Suprapubic skin (tissue), 4 donors: ENCODE measurements at places on chromosomes 6 and 20. TPM values are rescaled to one million over a fixed set of nuclear protein-coding genes. Genes with fewer than 3 reads are reported as not detected.

GRCh38 chr6:150334790-150335783 lies 33.7 kb upstream of the IYD start:
- DNase-seq, result no peak

DNA sequence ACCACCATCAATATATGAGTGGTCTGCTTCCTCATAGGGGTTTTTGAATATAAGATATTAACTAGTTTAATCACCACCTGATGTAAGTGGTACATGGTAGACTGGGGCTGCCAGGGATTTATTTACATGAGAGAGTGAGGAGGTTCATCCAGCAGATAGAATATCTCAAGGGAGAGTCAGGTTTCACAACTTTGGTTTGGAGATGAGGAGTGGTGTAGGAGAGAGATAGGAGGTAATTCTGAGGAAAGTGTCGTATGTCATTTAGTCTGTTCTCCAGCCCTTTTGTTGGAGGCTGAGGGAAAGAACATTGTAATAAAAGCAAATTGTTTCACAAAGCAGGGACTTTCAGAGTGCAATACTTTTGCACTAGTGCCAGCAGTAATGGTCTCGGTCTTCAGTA lies 16.8 kb downstream of the L3MBTL3 start:
- no peak for DNase-seq

DNA sequence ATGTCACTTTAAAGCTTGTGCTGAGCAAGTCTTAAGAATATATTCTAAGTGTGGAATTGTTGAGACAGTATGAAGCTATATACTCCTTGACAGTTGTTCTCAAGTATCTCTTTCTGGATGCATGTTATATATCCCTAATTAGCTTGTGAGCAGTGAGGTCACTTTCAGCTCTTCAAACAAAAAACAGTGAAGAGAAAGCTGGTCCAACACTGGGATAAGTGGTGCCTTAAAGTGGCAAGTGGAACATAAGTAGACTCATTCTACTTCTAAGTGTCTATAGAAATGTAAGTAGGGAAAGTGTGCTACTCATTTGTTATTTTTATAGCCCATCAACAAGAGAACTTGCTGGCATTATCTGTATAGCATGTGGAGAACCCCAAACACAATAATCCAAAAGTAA lies 133.1 kb upstream of the BACH2 start:
- no peak for DNase-seq

GRCh38 chr6:129903082-129903481 lies 42.0 kb upstream of the TMEM244 start:
- no peak for DNase-seq

DNA sequence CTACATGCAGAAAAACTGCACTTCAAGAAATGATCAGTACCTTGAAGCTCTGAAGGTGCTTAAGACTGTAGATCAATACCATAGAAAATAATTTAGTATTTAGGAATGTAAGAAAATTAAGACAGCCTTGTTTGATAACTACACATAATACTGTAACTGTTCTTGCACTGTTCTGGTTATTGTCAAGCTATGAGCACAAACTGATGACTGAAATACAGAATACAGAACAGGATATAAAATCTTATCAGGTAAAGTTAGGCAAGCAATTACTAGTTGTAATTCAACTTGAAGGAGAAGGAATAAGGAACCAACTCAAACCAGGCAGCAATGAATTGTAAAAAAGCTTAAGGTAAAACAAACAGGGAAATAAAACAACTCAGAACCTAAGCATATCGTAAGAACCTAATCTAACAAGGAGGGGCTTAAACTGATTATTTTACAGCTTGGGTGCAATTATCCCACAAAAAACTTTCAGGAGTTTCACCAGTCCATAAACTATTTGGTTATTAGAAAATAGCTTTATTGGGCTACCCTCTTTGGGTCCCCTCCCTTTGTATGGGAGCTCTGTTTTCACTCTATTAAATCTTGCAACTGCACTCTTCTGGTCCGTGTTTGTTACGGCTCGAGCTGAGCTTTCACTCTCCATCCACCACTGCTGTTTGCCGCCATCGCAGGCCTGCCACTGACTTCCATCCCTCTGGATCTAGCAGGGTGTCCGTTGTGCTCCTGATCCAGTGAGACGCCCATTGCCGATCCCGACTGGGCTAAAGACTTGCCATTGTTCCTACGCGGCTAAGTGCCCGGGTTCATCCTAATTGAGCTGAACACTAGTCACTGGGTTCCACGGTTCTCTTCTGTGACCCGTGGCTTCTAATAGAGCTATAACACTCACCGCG lies 97.7 kb downstream of the ATG5 start:
- DNase-seq, result no peak

GRCh38 chr6:51001399-51001798 lies 182.7 kb downstream of the TFAP2B start:
- no peak for DNase-seq

GRCh38 chr6:95240514-95240913 lies 336.8 kb upstream of the MANEA start:
- DNase-seq, result no peak

DNA sequence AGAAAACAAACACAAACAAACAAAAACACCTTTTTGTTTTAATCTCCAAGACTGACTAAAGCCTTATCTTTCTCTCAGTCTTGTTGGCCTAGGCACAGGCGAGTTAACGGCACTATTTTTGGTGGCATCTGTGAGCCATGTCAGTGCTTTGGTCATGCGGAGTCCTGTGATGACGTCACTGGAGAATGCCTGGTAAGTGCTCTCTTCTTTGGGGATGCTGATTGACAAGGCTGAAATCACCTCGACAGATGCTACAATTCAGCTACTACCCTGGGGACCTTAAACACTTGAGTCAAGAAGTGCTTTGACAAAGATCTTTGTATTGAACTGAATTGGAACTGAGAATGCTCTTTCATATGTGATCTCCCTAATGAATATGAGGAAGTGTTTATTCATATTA lies 384.1 kb downstream of the LAMA2 start:
- no peak for DNase-seq

DNA sequence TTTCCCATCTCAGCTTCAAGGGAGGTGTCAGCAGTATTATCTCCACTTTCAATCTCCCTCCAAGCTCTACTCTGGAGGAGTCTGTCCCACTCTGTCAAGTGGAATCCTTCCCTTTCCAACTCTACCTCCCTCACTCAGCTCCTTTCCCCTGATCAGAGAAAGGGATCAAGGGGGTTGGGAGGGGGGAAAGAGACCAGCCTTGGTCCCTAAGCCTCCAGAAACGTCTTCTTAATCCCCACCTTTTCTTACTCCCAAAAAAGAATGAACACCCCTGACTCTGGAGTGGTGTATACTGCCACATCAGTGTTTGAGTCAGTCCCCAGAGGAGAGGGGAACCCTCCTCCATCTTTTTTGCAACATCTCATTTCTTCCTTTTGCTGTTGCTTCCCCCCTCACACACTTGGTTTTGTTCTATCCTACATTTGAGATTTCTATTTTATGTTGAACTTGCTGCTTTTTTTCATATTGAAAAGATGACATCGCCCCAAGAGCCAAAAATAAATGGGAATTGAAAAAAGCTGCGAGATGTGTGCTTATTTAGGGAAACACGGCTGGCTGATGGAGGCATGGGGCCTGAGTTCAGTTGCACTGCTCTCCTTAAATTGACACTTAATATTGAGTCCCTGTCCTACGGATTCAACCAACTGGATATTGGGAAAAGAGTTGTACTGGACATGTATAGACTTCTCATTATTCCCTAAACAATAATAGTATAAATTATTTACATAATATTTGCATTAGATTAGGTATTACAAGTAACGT lies 4.9 kb downstream of the TUBB start:
- no peak for DNase-seq

DNA sequence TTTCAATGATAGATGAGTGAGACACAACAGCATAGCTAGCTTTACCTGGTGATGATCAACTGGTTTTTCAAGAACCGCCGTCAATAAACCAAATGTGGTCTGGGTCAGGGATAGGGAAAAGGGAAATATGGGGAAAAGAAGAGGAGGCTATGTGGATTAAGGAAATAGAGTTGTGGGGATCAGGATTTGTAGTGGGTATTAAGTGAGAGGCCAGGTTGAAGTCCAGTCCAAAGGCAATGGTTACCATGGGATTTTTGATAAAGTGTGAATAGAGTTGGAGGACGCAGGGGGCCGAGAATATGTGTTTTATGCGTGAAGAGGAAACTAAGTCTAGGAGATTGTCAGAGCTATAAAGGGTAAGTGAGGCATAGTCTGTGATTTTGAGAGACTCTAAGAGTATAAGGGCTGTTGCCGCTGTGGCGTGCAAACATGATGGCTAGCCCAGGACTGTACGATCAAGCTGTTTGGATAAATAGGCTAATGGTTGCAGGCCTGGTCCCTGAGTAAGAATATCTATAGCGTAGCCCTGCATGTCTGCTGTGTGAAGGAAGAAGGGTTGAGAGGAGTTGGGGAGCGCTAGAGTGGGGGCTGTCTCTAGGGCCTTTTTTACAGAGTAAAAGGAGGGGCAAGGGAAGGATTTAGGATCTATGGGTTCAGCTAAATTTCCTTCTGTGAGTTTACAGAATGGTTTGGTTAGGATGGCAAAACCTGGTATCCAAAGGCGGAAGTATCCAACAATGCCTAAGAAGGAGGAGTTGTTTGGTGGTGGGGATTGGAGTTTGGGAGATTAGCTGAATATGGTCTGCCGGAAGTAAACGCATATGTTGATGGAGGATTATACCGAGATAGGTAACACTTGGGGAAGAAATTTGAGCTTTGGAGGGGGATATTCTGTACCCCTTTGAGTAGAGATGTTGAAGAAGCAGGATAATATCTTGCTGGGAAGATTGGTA lies 749.7 kb upstream of the ADGRB3 start:
- DNase-seq, result no peak

GRCh38 chr6:166614589-166614988 lies 12.5 kb downstream of the RPS6KA2 start:
- no peak for DNase-seq

Gene CRYBG1
- total RNA-seq, result 105 TPM

Gene EPHA7
- total RNA-seq, result 1.3 TPM

Gene CNPY3
- total RNA-seq, result 24.0 TPM

Gene ELOVL4
- total RNA-seq, result 8.7 TPM
